ENCODE measurements at places on chromosomes 5 and 9. TPM values are rescaled to one million over a fixed set of nuclear protein-coding genes. Genes with fewer than 3 reads are reported as not detected.

FAM151B gene
- 2.1 TPM for total RNA-seq

OR13J1 gene
- total RNA-seq = not detected

PCDHGB4 gene
- 13.2 TPM for total RNA-seq

ZFP37 gene
- 4.2 TPM for total RNA-seq

STARD4 gene
- total RNA-seq = 39.5 TPM

HTR1A gene
- not detected for total RNA-seq

All from endothelial cell (in vitro differentiated cells).